ENCODE measurements at places on chromosomes 5 and 9.
A peak's percentile ranks its signal among the peaks of the same experiment; 100 is the strongest.

DNA sequence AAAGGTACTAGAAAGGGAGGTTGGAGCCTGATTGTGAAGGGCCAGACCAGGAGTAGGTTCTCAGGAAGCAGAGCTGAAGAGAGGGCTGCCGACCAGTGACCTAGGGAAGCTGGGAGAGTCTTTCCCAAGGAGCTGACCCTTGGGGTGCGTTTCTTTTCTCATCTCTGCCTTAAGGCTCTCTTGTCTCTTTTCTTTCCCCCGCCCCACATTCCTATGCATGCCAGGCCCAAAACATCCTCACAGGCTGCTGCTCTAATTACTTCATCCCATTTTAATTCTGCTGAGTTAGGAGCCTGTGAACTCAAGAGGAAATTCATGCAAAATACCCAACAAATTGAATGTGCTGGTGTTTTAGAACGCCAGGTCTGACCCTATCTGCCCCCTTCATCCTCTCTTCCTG, 46.9 kb upstream of the HSPA9 start:
- no peak for DNase-seq

- DNase-seq = no peak
Measured at GRCh38 chr9:29241320-29241719, 1668.0 kb upstream of the C9orf72 start.

GRCh38 chr5:1314564-1314982, 19.7 kb upstream of the TERT start:
- DNase-seq = no peak

- DNase-seq = no peak
Measured at GRCh38 chr9:110620726-110621125, 41.2 kb upstream of the SVEP1 start.

DNA sequence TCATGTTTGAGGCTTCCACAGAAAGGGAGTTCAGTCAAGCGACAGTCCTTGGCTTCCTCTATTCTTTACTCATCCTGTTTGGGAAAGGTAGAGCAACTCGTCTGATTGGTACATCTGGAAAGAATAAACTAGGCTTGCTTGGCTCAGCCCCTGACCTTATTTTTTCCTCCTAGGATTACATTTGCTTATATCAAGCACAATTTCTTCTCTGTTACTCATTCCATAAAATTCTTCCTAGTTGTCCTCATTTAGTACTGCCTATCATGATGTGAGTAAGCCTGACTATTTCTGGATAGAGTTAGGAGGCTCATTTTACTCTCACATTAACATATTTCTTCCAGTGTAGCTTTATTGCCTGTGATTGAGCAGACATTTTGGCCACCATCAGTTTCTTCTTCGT, 10.9 kb upstream of the CARNMT1 start:
- no peak for DNase-seq

DNA sequence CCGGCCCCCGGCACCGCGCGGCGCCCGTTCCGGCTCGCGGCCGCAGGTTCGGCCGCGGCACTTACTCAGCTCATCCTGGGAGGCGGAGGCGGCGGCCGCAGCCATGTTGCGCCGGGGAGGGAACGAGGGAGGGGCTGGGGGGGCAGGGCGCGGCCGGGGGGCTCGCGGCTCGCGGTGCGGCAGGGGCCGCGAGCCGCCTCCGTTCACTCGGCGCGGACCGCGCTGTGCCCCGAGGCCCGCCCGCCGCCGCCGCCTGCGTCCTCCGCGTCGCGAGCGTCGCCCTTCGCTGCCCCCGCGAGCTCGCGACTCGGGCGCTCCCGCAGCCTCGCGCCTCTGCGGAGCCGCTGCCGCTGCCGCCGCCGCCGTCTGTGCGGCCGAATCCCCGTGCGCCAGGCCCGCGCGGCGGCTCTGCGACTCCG, 735 bp downstream of the ECPAS start:
- peak; percentile 18 for DNase-seq

DNA sequence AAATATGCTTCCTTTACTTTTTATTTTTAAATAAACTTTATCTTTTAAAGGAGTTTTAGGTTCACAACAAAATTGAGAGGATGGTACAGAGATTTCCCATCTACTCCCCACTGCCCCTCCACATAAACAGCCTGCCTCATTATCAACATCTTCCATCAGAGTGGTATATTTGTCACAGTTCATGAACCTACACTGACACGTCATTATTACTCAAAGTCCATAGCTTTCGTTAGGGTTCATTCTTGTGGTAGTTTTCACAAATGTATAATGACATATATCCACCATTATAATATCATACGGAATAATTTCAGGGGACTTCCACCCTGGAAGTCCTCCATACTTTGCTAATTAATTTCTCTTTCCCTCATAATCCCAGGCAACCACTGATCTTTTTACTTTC, 204.9 kb downstream of the SMARCA2 start:
- no peak for DNase-seq

DNA sequence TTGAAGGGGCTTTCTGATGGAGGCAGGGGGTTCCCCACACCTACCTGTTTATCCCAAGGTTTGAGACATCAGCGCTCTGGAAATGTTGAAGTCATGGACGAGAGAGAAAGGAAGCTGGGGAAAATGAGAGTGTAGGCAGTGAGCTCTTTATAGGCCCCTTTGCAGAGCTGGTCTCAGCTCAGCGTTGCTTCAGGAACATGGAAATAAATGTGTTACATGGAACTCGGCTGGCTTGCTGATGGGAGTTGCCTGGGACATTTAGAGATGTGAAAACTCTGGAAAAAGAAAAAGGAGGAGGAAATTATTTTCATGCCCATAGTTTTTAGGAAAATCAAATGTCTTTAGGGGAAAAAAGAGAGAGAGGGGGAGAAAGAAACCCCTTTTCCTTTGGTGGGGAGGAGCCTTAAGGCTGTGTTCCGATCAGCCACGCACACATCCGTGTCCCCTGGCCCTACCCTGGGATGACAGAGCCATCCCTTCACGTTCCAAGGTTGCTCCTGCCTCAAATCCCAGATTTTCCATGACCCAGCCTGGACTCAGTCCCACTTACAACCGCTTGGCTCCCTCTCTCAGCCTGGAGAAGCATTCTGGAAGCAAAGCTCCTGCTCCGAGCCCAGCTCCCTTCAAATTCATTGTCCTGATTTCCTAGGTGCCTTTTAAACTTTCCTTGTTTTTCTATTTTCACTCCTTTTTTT, 78.3 kb downstream of the COL27A1 start:
- no peak for DNase-seq
